ENCODE measurements at places on chromosomes 3 and 15.

DNA sequence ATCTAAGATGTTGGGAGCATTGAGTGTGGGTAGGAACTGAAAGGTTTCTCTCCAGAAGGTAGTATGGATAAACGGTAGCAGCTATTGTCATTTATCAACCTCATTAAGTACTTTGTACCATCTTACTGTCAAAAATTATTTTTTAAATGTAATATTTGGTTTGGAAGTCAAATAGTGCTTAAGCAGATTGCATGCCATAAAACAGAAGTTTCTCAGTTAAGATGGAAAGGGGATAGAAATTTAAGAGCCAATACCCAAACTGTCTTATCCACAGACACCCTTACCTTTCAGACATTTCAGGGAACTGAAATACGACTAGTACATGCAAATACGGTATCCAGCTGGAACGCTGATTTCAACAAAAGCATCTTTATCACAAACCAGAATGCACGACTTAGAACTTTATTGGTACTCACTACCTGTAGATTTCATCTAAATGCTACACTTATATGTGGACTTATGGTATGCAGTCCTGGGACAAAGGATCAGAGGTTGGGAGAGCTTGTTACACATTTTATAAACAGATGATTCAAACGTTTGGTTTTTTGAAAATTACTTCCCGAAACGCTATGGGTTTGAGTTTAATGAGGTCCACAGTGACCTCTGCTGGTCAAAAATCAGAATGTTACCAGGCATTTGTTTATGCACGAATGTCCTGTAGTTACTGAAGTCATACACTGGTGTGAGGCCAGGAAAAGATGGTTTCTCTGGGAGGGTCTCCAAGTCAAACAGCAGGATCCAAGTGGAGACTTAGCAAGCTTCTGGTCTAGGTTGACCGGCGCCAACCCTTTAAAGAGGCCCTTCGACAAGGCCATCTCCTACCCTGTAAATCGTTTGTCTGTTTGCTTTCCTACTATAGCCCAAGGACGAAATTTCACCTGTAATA is 45.7 kb upstream of the DUT start:
- DNase-seq = peak; percentile 45

GRCh38 chr3:196236223-196236622 is 19.9 kb downstream of the SLC51A start:
- DNase-seq = no peak

GRCh38 chr3:157594413-157594812 is 91.2 kb upstream of the VEPH1 start:
- DNase-seq = no peak

DNA sequence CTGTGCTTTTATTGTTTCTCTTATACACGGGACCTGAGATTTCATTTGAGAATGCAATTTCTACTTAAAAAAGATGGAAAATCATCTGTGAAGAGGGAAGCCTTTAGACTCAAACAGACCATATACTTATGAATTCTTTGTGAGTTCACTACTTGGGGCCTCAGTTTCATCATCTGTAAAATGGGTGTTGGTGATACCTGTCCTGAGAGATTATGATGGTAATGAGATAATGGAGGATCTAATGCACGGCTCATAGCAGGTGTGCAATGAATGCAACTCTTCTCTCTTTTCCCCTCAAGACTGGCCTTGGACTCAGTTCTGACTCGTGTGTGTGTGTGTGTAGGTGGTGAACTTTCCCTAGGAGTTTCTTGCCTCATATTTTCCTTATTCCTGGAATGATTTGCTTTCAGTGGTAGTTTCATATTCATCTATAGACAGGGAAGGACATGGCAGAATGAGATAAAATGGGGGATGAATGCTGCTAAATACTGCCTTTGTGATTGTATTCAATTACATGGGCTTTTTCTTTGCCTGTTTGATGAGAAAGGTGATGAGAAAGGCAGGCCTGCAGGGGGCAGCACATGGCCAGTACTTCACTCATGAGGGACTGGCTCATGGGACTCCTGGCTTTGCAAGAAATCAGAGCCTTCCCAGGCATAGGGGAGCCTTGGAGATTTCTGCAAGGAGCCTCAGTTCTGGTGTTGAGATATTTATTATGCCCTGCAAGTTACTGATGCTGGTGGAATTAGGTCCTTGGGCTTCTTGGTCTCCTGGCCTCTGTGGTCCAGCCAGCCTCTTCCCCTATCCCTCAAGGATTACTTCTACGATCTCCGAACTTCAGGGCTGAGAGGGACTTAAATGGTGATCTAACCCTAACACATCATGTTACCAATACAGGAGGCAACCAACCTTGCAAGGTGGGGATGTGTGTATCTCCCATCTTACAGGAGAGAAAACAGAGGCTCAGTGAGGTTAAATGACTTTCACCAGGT is 70.7 kb downstream of the RPLP1 start:
- no peak for DNase-seq

- no peak for DNase-seq
Measured at GRCh38 chr15:35540885-35541284, 5.1 kb downstream of the DPH6 start.

DNA sequence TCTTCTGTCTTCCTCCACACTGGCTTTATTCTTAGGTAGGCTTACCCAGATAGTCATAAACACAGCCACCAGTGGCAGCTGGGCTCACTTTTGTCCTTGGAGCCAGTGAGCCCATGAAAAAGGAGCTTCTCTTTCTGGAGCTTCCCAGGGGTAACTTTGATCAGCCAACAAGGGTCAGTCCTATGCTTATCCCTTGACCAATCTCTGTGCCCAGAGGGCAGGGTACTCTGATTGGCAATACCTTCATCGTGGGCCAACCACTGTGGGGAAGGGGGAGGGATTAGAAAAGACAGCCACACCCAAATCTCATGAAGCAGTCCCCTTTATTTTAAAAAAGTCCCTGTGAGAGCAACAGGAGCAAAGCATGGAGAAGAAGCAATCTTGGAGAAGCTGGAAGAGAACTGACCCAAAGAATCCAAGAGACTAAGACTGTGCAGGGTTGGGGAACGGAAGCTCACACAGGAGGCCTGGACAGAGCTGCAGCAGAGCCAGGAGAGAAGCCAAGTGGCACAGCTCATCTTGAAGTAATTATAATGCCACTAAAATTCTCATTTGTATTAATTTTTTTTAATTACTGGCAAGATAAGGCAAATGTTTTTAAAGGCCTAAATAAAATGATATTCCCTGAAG is 70.4 kb downstream of the SSUH2 start:
- DNase-seq = no peak

DNA sequence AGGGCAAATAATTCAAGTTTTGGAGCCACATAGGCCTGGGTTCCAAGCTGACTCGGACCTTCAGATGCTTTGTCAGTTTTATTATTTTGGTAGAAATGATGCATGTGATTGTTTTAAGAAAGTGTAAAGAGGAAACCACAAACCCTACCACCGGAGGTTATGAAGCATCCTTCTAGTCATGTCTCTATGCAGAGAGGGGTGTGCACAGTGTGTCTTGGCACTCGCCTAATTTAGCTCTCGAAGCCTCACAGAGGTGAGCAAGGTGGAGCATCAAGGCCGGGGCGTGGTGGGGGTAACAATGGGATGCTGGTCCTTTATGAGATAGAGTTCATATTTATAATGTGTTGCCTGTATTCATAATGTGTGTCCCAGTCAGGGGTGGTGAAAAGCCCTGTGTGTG is 63.7 kb upstream of the SMAD6 start:
- no peak for DNase-seq

DNA sequence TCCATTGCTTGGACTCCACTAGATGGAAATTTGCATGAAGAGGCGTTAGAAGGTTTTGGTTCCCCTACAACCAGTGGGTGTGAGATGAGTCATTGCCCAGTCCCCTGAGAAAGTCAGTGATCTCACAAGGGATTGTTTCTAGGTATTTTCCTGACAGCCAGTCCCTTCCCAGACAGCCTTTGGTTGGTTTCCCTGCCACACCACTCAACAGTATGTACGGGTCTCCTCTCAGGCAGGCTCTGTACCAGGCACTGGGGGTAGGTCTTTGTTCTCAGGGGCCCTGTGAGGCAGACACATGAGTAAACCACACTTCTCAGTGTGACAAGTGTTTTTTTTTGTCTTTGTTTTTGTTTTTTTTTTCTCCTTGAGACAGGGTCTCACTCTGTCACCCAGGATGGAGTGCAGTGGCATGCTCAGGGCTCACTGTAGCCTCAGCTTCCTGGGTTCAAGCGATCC is 4.0 kb downstream of the LAMP3 start:
- no peak for DNase-seq

GRCh38 chr15:70583006-70583405 is 180.4 kb downstream of the UACA start:
- no peak for DNase-seq

DNA sequence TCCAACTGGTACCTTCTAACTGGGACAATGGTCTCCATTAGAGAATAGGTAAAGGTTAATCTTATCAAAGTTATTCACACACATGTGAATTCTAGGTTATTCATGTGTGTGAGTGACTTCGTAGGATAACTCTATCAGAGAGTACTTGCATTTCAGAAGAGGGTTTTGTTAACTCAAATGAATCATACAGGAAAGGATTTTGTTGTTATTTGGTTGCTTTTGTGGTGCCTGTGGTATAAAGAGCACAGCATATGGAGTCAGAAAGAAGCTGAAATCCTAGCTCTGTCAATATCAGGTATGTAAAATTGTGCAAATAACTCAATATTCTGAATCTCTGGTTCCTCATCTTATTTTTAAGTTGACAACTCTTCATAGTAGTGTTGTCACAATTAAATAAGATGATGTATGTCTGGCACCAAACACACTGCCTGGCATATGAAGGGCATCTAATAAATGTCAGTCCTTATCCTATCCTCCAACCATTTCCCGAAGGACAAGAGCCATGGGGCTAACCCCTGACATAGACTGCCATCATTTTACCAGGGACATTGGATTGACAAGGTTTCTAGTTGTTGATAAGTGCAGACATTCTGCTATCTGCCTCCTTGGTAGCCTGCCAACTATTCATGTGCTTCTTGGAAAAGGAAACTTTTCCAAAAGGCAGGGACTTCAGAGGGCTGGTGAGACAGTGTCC is 48.7 kb upstream of the CMSS1 start:
- DNase-seq = no peak

DNA sequence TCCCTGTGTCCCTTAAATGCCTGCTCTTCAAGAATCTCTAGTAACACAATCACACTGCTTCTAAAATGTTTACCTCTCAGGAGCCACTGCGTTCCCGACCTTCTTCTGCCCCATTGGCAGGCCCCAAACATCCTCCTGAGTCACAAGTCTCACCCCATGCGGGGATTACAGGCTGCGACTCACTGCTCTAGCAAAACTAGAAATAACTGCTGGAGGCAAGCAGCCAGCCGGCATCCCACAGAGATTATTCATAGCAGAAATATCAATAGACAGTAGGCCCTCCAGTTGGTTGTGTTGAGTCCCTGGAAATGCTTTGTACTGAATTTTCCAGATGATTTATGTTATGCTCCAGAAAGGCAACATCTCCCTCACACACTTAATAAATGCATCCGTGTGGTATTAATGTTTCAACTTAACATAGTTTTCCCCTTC is 64.8 kb downstream of the RFTN1 start:
- DNase-seq = no peak

DNA sequence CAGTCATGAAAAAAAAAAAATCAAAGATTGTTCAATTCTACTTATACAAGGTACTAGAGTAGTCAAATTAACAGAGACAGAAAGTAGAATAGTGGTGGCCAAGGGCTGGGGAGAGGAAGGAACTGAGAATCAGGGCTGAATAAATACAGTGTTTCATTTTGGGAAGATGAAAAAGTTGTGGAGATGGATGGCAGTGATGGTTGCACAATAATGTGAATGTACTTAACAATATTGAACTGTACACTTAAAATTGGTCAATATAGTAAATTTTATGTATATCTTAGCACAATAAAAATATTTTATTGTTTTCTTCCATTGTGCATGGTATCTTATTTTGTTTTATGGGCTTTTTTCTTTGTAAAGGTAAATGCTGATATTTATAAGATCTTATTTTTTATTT is 262.2 kb upstream of the AGTR1 start:
- DNase-seq = no peak

GRCh38 chr3:61646851-61647525 is 85.6 kb downstream of the PTPRG start:
- DNase-seq = no peak

- DNase-seq = no peak
Measured at GRCh38 chr3:181868576-181869082, 156.9 kb downstream of the SOX2 start.

DNA sequence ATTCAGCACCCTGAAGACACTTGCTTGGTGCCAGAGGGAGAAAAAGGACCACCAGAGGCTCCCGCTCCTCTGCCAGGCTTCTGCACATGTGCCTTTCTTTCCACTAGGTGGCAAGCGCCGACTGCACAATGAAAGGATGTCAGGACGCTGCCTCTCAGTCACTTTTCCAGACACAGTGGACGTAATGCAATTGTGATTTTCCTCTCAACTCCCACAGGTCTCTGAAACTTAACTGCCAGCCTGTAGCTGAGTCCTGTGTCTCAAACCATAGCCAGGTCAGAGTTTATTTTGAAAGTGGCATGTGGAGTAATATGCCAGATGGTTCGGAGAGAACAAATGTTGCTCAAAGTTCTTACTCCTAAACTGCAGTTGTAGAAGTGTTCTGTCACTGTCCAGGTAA is 162.9 kb downstream of the ITPR1 start:
- DNase-seq = peak; percentile 34

DNA sequence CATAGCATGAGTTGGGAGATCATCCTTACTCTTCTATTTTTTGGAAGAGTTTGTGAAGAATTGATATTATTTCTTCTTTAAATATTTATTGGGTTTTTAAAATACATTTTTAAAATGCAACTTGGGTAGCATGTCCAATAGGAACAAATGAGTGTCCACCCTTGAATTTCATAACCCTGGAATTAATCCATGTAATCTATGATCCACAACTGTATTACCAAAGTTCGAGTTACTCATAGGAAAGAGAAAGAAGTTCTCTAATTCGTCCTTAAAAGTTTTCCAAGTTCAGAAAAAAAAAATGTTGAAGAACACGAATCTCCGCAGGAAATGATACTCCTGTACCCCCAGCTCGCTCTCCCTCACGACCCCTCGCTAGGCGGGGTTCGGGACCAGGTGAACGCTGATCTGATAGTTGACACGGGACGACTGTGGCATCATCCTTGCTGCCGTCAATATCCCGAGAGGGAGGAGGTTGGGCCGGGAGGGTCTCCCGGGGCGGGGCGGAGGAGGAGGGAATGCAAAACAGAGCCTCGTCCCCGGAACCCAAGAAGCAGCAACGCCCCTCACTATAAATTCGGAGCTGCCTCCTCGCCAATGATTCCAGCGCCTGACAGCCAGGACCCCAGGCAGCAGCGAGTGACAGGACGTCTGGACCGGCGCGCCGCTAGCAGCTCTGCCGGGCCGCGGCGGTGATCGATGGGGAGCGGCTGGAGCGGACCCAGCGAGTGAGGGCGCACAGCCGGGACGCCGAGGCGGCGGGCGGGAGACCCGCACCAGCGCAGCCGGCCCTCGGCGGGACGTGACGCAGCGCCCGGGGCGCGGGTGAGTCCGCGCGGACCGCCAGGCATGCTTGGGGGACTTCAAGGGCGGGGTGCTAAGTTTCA is at the start of gene AGTR1:
Gene AGTR1, plus strand, starts transcription at position 598 of the 884 bp plus-strand sequence. CDS start 43,133 bp downstream, outside the sequence.
- peak; percentile 73 for DNase-seq

DNA sequence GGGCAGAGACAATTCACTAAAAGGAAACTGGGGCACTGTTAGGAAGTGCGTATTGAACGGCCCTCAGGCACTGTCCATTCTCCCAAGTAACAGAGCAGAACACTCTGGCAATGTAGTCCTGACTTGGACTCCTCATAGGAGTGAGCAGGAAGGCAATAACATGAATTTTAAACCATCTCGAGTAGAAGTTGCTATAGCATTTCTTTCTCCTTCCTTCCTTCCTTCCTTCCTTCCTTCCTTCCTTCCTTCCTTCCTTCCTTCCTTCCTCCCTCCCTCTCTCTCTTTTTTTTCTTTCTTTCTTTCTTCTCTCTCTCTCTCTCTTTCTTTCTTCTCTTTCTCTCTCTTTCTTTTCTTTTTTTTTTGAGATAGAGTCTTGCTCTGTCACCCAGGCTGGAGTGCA is 46.4 kb upstream of the TRA2B start:
- no peak for DNase-seq
